Stimulated activated CD4-positive, alpha-beta T cell treated with anti-CD3 and anti-CD28 coated beads, Interleukin-12 subunit alpha, Interleukin-12 subunit beta, amount 100 ng/mL, for 4 hours (primary cell): ENCODE measurements at places on chromosomes 2 and 18.

GRCh38 chr2:108548208-108549003, 14.1 kb downstream of the LIMS1 start:
- DNase-seq: no peak

DNA sequence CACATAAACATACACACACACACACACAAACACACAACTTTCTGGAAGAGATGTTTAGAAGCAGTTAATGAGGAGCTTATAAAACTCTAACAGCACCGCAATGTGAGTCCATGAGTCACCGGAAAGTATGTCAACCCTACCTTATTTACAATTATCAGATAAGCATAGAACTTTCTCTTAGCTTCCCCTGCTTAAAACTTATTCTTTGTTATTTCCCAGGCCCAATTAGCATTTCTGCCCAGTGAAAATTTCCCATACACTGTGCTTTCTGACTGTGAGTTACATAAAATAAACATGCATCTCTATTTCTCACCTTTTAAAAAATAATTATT, 737.6 kb downstream of the LRP1B start:
- DNase-seq: no peak

DNA sequence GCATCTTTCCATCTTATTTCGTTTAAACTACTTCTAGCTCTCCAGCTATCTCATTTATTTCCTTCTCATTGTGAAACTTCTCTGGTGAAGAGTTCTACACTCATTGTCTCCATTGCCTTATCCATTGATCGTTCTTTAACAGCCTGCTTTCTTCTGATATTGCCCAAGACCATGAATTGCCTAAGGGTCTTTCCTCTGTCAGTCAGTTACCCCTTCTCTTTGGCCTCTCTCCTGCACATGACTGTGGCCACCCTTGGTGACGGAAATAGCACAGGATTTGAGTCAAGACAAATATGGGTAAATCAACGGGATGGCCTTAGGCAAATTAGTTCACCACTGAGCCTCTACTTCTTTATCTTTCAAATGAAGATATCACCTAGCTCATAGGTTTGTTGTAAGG, 26.6 kb downstream of the NHEJ1 start:
- no peak for DNase-seq

DNA sequence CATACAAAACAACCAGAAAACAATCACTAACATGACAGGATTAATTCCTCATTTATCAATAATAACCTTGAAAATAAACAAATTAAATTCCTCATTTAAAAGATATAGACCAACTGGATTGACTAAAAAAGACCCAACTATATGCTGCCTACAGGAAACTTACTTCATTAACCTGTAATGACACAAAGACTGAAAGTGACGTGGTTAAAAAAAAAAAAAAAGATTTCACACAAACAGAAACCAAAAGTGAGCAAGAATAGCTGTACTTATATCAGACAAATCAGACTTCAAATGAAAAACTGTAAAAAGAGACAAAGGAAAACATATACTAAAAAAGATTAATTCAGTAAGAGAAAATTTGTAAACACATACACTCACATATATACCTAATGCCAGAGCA, 201.2 kb downstream of the CCDC178 start:
- DNase-seq: no peak

GRCh38 chr18:14921031-14921430, 173.1 kb downstream of the ANKRD30B start:
- DNase-seq: no peak

DNA sequence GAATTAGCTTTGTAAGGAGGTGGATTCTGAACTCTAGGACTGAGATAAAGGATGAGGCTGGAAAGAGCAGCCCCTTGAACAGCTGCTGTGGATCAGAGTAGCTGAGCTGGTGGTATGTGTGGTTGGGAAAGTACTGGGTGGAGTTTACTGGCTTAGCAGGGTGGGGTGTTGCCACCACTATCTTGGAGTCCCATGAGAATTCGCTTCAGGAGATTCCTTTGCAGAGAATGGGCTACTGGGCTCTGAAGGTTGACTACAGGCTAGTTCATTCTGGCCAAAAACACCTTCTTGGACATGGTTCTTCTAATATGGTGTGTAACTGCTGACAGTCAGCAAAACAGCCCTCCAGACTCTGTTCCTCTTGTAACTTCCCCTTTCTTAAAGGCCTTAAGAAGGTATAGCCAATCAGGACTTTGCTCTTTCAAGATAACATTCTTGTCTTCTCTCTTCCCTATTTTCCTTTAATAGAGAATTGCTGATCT, 52.7 kb downstream of the TET3 start:
- no peak for DNase-seq
